ENCODE measurements at places on chromosomes 6 and 20.
A peak's percentile ranks its signal among the peaks of the same experiment; 100 is the strongest.

DNA sequence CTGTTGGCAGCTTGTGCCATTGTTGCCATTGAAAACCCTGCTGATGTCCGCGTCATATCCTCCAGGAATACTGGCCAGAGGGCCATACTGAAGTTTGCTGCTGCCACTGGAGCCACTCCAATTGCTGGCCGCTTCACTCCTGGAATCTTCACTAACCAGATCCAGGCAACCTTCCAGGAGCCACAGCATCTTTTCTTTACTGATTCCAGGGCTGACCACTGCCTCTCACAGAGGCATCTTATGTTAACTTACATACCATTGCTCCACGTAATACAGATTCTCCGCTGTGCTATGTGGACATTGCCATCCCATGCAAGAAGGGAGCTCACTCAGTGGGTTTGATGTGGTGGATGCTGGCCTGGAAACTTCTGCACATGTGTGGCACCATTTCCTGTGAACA is 221.8 kb upstream of the FAM83B start:
- DNase-seq: no peak

GRCh38 chr20:11852811-11853210 is 64.9 kb upstream of the BTBD3 start:
- no peak for DNase-seq

- no peak for DNase-seq
Measured at GRCh38 chr20:43900121-43900466, 14.6 kb upstream of the TOX2 start.

GRCh38 chr6:139909992-139910391 is 535.5 kb upstream of the CITED2 start:
- DNase-seq: peak; percentile 35
